PC-3 (cell line): ENCODE measurements at places on chromosomes 7 and 10.

GRCh38 chr10:84829131-84829530 is 500.7 kb downstream of the CCSER2 start:
- H3K4me3 ChIP-seq, result no peak overlapping the region
- DNase-seq, result no peak
- H3K36me3 ChIP-seq, result no peaks in the 10 kb centered on the region
- H3K4me1 ChIP-seq, result no peaks in the 10 kb centered on the region
- no peaks in the 10 kb centered on the region for H3K27me3 ChIP-seq
- H3K27ac ChIP-seq, result no peak overlapping the region

- H3K4me3 ChIP-seq, result no peak overlapping the region
- DNase-seq, result no peak
- peaks cover 2% of the 10 kb centered on the region; the same call in 1 of the 2 replicates for H3K4me1 ChIP-seq
These were observed 2.6 kb upstream of the PIP4K2A start for GRCh38 chr10:22716943-22717342.

GRCh38 chr10:89662596-89662995 is 17.6 kb upstream of the PANK1 start:
- H3K4me3 ChIP-seq, result no peak overlapping the region
- H3K4me1 ChIP-seq, result 0 out of 2 replicates have a peak, but pooled peaks cover 4% of the 10 kb centered on the region
- H3K27ac ChIP-seq, result no peak overlapping the region
- H3K27me3 ChIP-seq, result no peaks in the 10 kb centered on the region
- DNase-seq, result no peak
- H3K36me3 ChIP-seq, result no peaks in the 10 kb centered on the region

DNA sequence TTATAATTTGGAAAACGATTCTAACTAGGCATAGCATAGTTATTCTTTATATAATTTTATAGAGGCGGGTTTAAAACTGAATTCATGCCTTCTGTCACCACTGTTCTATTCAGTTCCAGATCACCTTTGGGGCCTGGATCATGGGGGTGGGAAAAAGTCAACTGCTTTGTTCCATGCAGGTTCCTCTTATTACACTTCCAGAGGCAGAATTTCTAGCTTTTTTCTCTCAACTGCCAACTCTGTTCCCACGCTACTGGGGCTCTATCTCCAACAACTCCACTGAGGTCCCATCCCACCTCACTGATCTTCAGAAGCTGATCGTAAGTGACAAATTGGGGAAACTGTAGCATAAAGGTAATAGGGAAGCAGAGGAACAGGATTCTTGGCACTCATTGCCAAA is 283.6 kb upstream of the IMMP2L start:
- no peak for DNase-seq
- no peaks in the 10 kb centered on the region for H3K4me1 ChIP-seq
- H3K36me3 ChIP-seq, result peaks cover 3% of the 10 kb centered on the region
- no peak overlapping the region for H3K4me3 ChIP-seq

DNA sequence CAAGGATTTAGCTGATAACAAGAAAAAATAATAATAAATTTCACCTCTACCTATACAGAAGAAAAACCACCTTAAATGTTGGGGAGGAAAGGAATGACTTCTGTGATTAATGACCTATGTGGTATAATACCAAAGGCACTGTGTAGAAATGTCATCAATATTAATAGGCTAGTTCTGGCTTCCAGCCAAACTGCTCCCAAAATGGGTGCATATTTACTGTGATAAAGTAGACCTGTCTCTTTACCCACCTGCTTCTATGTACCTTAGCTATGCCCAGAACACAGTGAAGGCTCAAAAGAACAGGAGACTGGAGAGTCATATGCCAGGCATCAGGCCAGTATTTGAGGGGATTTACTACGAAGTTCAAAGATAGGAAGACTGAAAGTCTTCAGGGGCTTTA is 76.0 kb downstream of the ATE1 start:
- no peak overlapping the region for H3K27ac ChIP-seq
- no peak overlapping the region for H3K4me3 ChIP-seq
- DNase-seq, result no peak
- H3K4me1 ChIP-seq, result no peaks in the 10 kb centered on the region
- H3K36me3 ChIP-seq, result peaks cover 4% of the 10 kb centered on the region; the same call in 1 of the 2 replicates
- H3K27me3 ChIP-seq, result no peaks in the 10 kb centered on the region
